Lung (tissue), 17 donors: ENCODE measurements at places on chromosomes 2 and 18.

GRCh38 chr2:198660501-198660900, 797.2 kb downstream of the SATB2 start:
- DNase-seq = no peak

DNA sequence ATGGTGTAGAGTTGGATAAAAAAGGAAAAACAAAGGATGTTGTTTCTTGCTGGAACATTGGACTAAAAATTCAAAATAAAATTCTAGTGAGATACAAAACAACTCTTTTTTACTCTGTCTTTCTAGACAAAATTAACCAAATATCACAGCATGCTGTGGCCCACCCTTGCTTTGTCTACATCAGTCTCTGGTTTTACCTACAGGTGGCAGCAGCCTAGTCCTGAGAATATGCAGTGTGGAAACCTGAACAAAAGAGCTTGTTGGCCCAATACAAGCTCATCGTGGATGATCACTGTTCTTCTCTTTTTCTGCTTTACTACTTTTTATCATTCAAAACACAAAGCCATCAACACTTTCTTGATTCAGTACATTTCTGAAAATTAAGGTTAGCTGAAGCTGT, 210.4 kb downstream of the CDH19 start:
- no peak for DNase-seq

- DNase-seq = peak; percentile 67
Measured at GRCh38 chr2:15808944-15809343, 131.4 kb upstream of the MYCN start.

GRCh38 chr2:109528811-109529501, 84.8 kb downstream of the SEPTIN10 start:
- DNase-seq = no peak

DNA sequence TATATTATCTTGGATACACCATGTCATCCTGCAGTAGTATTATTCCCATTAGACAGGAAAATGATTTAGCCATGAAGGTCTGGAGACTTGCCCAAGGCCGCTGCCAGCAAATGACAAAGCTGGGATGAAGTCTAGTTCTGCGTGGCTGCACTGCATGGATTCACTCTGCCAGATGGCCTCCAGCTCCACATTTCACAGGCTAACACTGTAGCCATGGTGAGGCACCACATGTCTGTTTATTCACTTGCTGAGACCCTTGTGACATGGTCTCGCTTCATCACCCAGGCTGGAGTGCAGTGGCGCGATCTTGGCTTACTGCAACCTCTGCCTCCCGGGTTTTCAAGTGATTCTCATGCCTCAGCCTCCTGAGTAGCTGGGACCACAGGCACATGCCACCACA, 31.5 kb upstream of the SCG2 start:
- no peak for DNase-seq

DNA sequence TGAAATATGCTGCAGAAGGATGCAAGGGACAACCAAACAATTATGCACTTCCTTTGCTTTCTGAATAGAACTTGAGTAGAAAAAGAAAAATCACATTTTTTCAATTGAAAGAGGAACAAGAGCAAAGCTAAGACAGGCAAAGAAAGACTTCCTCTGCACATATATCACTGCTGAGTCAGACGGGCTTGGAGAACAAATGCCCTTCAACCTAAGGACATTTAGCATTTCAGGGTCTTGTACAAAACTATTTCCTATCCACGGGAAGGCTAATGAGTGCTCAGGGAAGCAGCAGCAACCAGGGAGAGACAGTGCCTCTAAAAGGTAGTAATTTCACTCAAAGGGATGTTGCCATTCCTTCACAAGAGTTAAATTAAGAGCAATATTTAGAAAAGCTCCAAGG, 570.0 kb upstream of the GCFC2 start:
- DNase-seq = no peak

DNA sequence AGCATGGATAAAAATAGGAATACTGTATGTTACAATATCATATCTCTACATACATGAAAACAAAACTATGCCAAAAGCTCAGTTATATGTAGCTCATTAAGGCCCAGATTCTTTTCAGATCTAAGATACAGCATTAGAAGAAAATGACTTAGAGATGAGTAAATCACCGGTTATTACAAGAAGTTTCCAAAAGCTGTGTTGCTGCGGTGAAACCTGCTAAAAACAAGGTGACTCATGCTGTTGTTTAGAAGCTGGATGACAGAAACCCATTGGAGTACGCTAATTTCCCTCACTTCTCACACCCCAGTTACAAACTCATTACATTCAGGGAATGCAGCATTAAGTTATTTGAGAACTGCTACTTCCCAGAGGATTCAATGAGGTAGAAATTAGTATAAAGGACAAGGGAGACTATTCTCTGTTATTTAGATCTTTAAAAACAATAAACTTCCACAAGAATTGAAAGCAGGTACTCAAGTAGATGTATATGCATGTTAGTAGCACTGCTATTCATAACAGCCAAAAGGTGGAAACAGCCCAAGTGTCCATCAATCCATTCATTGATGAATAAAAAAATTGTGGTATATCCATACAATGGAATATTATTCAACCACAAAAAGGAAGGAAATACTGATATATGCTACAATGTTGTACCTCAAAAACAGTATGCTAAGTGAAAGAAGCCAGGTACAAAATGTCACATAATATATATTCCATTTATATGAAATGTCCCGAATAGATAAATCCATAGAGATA, 32.6 kb downstream of the RBKS start:
- no peak for DNase-seq

DNA sequence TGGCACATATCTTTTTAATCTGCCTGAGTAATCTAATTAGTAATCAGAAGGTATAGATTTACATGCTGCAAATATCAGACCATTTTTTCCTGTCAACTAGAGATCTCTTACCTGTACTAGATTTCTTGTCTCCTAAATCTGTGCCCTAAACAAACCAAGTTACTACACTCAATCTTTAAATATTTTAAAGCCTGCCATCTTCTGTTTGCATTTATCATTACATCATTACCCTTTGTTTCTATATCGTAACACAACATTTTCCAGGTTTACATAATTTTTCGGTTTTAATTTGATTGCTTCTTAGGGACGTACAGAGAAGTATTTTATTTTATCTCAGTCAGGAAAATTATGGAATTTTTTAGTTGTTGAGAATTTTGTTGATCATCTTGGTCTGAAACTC, 25.7 kb downstream of the PSMA8 start:
- DNase-seq = no peak

DNA sequence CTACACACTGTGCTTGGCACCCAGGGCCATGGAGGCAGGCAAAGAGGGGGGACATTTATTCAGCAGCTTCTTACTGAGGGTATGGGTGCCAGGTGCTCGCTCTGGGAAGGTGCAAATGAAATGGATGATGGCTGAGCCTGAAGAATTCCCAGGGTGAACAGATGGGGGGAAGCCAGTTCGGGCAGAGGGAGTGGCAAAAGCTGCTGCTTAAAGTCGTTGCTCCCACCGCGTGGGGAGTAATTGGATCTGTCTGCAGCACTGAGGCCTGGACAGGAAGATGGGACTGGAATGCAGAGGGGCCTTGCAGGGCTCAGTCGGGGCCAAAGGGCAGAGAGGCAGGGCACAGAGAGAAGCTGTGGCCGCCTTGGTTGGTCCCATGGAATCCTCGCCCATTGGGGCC, 51.2 kb downstream of the NEDD4L start:
- DNase-seq = no peak

GRCh38 chr2:172135446-172135845, 32.7 kb upstream of the DLX2 start:
- DNase-seq = no peak

GRCh38 chr2:171407676-171408044, 26.1 kb downstream of the METTL8 start:
- DNase-seq = no peak

- peak; percentile 88 for DNase-seq
Measured at GRCh38 chr18:58321986-58322385, 278.0 kb downstream of the NEDD4L start.

GRCh38 chr2:72892506-72893173, 5.4 kb downstream of the SPR start:
- peak; percentile 59 for DNase-seq

GRCh38 chr18:34709750-34710441, at the start of gene DTNA:
DTNA (plus strand) TSS chr18:34710298; CDS start chr18:34755977, 45,679 bp downstream.
- peak; percentile 98 for DNase-seq

GRCh38 chr2:172103471-172104272, 972 bp upstream of the DLX2 start:
- DNase-seq = peak; percentile 90

- DNase-seq = no peak
Measured at GRCh38 chr2:170818036-170818751, 1.5 kb downstream of the GAD1 start.

DNA sequence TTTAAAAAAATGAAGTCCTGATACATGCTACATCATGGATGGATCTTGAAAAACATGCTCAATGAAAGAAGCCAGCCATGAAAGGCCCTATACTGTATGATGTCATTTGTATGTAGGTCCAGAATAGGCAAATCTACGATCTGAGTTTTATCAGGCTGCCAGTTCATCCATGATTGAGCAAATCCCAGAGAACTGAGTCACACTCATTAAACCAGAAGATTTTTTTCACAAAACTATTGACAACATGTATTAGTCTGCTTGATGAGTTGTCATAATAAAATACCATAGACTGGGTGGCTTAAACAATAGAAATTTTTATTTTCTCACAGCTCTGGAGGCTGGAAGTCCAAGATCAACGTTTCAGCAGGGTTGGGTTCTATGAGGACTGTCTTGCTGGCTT, 130.7 kb downstream of the MREG start:
- no peak for DNase-seq

DNA sequence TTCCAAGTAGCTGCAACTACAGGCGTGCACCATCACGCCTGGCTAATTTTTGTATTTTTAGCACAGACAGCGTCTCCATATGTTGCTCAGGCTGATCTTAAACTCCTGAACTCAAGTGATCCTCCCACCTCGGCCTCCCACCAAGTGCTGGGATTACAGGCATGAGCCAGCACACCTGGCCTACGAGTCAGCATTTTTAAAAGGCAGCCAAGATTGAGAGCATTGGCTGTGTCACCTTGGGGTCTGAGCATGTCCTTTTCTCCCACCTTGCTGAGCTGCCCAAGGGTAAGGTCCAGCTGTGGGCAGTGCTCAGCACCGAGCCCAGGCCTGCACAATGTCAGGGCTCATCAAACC, 142.8 kb upstream of the LMAN1 start:
- DNase-seq = peak; percentile 43

DNA sequence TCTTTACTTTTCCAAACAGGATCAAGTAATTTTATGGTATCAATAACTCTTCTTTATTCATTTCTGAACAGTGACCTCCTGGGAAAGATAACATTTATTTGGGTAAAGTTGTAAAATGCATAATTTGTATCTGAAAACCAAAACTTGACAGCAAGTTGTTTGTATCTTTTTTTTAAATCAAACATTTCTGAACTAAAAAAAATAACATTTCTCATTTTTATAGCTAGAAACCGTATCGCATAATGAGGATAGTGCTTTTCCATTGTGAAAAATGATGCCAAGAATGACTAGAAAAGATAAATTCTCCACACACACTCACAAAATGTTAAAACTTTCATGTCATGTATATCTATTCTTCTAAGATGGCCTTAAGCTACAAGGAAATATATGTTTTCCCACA, 578.2 kb downstream of the RIT2 start:
- no peak for DNase-seq

DNA sequence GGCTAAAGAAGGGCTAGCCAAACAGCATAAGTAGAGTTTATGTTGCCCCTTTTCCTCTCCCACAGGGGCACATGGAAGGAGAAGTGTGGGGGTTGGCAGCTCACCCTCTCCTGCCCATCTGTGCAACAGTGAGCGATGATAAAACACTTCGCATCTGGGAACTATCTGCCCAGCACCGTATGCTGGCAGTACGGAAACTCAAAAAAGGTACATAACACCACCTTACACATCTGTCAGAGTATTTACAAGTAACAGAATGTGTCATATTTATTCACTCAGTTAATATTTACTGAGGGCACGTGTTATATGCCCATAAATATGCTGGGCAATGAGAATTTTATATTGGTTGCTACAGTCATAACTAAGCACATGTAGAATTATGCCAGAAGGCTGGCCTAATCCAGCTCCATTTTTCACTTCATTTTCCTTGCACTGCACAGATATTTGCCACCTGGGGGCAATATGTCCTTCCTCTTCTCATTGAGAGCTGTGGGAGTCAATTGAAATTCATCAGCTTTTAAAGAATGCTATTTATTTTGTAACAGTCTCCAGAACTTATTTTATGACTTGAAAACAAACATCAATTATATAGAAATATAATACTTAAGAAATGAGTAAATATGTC, 150.6 kb downstream of the RTN4 start:
- DNase-seq = no peak

- no peak for DNase-seq
Measured at GRCh38 chr2:171237751-171238505, 77.2 kb upstream of the TLK1 start.

- DNase-seq = no peak
Measured at GRCh38 chr2:191635333-191636234, 42.4 kb upstream of the NABP1 start.

DNA sequence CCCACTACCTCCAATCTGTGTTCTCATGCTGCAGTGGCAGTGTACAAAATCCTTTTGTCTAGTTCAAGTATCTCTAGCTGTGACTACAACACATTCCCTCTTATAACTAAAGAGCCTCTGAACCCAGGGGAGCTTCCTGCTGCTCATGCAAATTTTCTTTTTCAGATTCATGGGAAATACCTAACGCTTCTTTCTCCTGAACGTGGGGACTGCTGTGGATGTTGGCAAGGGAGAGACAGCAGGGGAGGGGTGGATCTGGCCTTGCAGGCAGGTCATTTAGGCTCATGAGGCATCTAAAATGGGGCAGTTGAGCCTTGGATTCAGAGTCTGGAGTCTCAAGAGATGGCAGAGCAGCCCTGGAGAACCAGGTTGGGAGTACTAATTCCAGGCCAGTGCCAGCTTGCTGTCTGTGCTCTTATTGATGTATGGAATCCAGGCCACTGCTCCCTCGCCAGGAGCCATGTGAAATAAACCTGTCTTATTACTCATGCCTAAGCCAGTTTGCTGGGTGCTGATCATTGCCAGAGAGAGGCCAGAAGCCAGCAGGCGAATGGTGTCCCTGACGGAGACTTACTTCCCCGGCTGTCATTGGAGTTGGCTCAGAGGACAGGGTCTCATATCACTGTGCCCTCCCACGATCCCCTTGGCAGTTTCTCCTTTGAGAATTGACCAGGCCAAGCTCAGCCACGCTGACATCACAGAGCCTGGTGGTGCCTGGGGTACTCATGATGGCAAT, 29.2 kb upstream of the TNP1 start:
- no peak for DNase-seq

DNA sequence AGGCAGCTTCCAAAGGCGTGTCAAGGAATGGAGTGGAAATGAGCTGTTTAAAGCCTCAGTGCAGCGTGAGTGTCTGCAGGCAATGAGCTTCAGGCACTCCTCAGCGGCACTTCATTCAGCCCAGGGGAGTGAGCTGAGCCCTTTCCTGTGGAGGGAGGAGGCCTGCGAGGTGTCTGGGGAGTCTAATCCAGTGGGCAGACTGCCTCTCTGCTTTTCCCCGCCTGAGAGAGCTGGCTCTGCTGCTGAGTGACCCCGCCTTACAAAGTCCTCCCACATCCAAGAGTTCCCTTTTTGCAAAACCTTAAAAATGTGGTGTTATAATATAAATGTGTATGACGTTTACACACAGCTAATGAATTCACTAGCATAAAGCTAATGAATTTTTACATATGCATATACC, 7.0 kb upstream of the LDLRAD4 start:
- peak; percentile 90 for DNase-seq
